GM12891 (cell line): ENCODE measurements at places on chromosomes 16 and 17.

GRCh38 chr17:51652529-51652928, 392.2 kb downstream of the UTP18 start:
- no peak for DNase-seq

DNA sequence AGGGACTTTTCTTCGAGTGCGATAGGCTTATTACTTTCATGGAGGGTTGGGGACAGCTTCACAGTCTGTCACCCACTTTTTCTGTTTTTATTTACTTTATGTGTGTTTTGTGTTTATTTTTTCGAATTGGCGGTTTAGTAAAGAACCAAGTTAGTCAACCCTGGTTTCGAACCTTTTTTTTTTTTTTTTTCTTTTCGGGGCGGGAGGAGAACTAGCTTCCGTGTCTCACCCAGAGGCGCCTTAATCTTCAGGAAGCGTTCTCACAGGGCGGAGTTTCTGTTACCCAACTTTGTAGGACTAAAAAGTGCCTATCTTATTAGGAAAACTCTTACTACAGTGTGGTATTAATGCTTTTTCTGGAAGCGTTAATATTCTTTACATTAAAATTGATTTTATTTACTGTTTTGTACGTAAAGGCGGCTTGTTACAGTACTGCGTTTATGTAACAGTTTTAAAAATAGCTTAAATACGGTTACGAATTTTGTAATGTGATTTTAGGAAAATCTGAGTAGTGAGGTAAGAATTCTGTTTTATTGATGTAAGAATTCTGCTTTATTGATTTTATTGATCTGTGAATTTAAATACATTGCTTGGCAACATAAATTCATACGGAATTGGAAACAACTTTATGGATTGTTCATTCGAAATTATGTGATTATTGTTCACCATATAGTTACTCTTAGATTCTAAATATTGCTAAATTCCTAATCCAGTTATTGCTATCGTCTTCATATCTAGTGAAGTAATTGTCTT, 885 bp downstream of the ZNF207 start:
- DNase-seq: no peak

DNA sequence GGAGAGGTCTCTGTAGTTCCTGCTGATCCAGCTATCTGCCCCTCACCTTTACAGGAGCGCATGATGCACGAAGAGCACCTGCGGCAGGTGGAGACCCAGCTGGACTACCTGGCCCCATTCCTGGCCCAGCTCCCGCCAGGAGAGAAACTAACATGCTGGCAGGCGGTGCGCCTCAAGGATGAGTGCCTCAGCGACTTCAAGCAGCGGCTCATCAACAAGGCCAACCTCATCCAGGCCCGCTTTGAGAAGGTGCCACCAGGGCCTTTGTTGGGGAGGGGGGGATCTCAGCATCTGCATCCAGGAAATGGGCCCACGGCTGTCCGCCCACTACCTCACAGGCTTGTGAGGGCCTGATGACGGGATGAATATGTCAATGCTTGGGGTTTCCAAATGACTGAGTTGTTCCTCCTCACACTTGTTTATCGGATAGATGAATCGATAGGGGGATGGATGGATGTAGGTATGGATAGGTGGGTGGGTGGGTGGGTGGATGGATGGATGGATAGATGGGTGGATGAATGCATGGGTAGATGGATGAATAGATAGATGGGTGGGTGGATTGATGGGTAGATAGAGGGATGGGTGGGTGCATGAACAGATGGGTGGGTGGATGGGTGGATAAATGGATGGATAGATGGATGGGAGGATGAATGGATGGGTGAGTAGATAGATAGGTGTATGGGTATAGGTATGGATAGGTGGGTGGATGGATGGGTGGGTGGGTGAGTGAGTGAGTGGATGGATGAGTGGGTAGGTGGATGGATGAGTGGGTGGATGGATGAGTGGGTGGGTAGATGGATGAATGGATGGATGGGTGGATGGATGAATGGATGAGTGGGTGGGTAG, 7.0 kb upstream of the KATNB1 start:
- no peak for DNase-seq

- DNase-seq: no peak
These were observed 44.8 kb downstream of the CPPED1 start for GRCh38 chr16:12758670-12759558.

DNA sequence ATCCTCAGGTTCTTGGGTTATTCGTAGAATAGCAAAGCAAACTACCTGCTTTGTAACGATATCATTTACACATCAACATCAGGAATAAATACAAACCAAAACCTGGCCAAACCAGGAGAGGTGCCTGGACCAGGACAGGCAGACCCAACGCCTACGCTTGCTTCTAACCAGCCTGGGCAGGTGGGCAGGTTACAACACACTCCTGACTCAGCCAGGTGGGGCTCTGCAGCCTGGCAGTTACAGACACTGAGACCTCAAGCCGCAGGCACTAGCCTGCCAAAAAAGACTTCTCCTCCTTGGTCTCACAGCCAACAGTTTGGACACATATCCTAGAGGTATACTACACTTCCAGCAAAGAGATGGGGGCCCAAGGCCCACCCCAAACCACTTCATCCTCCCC, 14.0 kb downstream of the ANKRD11 start:
- no peak for DNase-seq

- peak; percentile 29 for DNase-seq
These were observed 265.1 kb downstream of the PRKCA start for GRCh38 chr17:66567234-66568170.

DNA sequence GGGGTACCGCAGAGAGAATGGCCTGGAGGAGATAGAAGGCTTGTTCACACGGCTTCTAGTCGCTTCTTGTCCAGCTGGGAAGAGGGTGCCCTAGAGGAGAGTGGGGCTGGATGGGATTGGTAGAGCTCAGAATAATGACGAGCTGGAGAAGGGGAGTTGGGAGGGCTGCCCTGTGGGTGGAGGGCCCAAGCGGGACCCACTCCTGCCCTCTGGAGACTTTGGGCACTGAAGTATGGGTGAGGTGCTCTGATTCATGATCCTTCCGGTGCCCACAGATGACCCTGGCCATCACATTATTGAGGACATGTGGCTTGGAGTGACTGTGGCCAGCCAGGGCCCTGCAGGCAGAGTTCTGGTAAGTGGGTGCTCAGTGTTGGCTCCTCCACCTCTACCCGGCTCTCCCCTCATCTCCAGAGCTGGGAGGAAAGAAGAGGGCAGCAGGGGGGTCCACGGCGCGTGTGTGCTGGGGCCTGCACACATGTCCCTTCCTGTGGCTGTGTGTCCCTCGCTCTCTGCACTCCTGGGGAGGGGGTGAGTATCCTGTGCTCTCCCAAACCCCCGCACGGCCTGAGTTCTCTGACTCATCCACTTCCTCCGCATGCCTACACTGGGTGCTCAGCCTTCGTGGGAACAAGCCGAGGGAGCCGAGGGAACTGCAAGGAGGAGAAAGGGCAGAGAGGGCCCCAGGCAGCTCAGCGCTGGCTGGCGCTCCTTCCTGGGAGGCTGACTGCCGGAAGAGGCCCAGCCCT, 8.5 kb downstream of the ITGA3 start:
- DNase-seq: no peak

- DNase-seq: no peak
These were observed 1.4 kb upstream of the PIK3R5 start for GRCh38 chr17:8966926-8967325.

- DNase-seq: no peak
These were observed 185.5 kb downstream of the NTN1 start for GRCh38 chr17:9206741-9207332.
